Smooth muscle cell of the coronary artery (primary cell): ENCODE measurements at places on chromosomes 12 and 14. TPM values are rescaled to one million over a fixed set of nuclear protein-coding genes. Genes with fewer than 3 reads are reported as not detected.

Gene APOLD1
- total RNA-seq, result 1.3 and 5.9 TPM in 2 replicates

Gene ST8SIA1
- 0.30 and 5.6 TPM in 2 replicates for total RNA-seq

Gene MAPKAPK5
- 18.3 and 26.5 TPM in 2 replicates for total RNA-seq

Gene WSCD2
- total RNA-seq, result not detected in 2 replicates

Gene TMEM233
- 0.47 TPM in 1 of 2 replicates, not detected in the other for total RNA-seq

Gene TMEM132D
- total RNA-seq, result not detected in 2 replicates

Gene SLC16A7
- 11.7 and 46.5 TPM in 2 replicates for total RNA-seq

Gene KRT1
- not detected in 2 replicates for total RNA-seq

Gene NUDT4
- 17.9 and 111 TPM in 2 replicates for total RNA-seq

Gene RPS6KA5
- total RNA-seq, result 0.59 and 2.6 TPM in 2 replicates

Gene GAPDH
- 7,358 and 9,019 TPM in 2 replicates for total RNA-seq

Gene PTGER2
- total RNA-seq, result 0.60 and 1.3 TPM in 2 replicates

Gene RERG
- 0.08 TPM in 1 of 2 replicates, not detected in the other for total RNA-seq

Gene TOMM20L
- not detected in 2 replicates for total RNA-seq

Gene KRT86
- 2.9 TPM in 1 of 2 replicates, not detected in the other for total RNA-seq

Gene ADCY4
- 0.60 and 16.7 TPM in 2 replicates for total RNA-seq
